ENCODE measurements at places on chromosomes 6 and 20.

- no peak for DNase-seq
These were observed 166.5 kb downstream of the GMDS start for GRCh38 chr6:2078888-2079287.

DNA sequence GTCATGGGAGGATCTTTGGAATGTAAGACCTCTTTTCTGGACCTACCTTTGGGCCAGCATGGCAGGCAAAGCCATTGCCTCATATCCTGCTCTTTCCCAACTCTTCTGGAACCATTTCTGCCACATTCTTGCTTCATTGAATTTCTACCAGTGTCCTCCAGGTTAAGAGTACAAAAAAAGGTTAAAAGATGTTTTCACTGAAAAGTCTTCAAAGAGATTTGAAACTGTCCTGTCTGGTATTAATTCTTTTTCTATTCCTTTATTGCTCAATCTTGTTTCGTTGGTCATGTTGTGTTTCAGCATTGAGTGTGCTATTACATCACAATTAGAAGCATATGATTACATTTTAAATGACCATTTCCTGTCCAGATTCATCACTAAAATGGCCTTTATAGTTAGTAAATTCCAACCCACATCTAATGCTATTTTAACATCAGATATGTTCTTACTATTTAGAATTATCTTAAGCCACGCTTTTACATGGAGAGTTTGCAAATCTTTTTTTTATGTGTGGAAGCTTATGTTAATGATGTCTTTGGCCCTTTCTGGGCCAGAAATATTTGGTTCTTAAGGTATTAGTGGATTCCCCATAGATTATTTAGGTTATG lies 450.9 kb downstream of the GJA1 start:
- DNase-seq: no peak

DNA sequence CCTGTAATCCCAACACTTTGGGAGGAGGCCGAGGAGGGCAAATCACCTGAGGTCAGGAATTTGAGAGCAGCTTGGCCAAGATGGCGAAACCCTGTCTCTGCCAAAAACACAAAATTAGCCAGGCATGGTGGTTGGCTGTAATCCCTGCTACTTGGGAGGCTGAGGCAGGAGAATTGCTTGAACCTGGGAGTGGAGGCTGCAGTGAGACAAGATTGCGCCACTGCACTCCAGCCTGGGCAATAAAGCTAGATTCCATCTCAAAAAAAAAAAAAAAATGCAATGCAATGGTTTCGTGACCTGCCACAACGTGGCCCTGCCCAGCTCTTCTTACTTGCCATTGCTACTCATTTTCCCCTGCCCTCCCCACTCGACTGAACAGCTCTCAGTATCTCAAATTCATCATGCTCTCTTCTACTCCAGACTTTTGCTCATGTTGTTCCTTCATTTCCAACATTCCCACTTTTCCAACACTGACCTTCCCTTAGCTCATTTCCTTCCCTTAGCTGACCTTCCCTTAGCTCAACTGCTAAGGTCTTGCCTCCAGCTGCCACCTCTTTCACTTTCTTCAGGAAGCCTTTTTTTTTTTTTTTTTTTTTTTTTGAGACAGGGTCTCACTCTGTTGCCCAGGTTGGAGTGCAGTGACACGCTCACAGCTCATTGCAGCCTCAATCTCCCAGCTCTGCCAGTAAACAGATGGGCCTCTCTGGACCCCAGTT lies 2.1 kb upstream of the MTHFD1L start:
- DNase-seq: no peak

DNA sequence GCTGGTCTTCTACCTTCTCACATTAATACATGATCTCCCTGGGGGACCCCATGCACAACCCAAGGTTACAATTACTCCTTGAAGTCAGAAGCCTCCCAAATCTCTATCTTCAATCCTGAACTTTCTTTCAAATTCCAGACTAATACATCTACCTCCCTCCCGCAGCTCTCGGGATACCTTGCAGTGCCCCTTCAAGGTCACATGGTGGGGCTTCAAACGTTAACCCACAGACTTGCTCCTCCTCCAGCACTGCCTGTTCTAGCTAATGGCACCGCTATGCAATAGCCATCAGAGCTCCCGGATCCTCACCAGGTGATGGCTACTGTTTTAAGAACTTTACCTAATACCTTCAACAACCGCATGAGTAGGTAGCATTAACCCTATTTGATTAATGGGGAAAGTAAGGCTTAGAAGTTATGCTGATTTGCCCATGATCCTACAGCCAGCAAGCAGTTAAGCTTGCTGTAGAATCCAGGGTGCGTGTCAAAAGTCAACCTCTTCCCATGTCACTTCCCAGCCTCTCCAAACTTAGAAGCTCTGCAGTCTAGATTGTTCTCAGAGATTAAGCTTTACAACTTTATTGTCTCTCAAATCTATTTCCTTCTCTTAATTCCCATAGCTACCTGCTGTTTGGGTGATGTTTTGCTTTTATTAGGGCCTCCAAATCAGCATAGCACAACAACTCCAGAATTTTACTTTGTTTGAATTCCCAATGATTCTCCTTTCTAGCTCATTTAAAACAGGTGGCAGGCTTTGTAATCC lies 44.7 kb downstream of the PLAGL1 start:
- no peak for DNase-seq

GRCh38 chr20:56945057-56945456 lies 316.0 kb downstream of the TFAP2C start:
- DNase-seq: no peak

DNA sequence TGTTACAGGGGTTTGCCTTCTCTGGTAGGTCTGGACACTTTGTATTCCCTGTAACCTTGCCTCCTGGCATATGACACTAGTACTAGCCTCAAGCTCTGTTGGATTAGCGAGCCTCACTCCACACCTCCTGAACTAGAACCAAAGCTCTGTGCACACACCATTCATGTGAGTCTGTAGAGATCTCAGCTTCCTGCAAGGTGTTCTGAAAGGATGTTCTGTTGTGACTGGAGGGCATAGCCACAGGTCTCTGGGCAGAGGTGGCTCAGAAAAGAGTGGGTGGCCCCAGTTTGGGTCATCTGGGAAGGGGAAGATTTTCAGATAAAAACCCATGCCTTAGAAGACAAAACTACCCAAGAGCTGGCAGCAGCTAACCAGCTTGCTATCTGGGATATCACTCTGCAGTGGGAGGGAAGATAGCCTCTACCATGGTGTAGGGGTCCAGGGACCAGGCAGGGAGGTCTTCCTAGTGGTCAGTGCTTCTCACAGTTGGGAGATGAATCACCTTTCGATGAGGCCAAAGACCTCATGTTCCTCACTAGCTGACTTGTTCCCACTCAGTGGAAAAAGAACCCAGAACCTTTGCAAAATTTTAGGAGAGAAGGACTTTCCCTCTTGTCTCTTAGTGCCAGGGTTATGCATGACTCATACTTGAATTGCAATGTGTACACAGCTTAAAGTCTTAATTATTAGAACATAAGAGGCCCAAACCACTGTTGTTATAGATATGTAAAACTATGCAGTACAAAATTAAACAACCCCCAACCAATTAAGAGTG lies 41.4 kb downstream of the HLA-F start:
- DNase-seq: no peak

- no peak for DNase-seq
These were observed 43.0 kb downstream of the CBFA2T2 start for GRCh38 chr20:33532753-33533459.

DNA sequence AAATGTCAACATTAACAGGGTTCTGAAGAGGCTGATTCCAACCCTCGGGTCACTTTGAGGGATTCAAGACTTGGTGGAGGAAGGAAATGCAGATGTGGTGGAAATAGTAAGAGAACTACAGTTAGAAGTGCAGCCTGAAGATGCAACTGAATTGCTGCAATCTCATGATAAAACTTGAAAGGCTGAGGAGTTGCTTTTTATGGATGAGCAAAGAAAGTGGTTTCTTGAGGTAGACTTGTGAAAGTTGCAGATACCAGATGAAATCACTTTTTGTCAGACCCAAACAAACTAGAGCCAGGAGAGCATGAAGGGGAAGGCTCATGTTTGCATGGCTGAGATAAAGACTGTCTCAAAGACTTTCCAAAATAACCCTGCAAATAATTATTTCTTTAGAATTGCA lies 16.2 kb downstream of the ANKRD6 start:
- no peak for DNase-seq

DNA sequence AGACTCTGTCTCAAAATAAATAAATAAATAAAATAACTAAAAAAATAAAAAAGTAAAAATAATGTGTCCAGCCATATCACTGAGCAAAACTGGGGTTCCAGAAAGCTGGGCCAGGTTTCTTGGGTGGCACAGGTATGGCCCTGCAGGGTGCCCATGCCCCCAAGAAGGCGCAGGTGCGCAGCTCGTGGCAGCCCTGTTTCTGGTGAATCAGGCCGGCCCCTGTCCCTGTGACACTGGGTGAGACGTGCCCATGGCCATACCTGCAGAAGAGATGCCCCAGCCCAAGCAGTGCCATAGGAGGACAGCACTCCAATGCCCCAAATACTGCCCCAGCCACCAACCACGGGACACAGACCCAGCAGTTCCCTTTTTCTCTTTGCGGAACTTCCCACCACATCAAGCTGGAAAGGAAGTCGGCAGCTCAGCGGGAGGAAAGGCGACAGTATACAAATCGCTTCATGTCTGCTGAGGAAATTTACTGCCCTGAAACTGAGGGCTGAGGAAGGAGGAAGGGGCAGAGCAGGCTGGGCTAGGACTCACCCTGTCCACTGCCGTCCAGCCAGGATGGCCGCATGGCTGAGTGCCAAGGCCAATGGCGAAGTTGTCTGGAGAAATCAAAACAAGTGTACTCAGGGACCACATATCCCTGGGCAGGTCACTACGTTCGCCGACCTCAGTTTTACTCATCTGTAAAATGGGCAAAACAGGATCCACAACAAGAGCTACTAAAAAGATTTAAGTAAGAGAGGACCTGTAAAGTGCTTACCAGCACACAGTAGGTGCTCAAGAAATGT lies 55.4 kb downstream of the PREX1 start:
- no peak for DNase-seq

- DNase-seq: no peak
These were observed 114.0 kb upstream of the NEDD9 start for GRCh38 chr6:11346516-11346915.

DNA sequence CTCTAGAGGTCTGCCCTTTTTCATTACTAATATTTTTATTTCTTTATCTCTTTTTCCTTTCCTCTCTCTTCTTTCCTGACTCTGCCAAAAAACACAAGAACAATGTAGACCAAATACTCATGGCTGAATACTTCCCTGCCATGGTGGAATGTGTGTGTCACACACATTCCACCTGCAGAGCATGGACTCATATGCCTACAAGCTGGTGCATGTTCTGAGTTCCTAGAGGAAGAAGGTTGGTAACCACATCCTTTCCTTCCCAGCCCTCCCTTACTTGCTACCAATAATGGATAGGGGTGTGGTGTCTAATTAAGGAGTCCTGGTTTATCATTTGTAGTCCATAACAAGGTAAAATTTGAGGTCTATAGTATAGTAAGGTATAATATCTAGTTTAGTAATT lies 15.2 kb upstream of the CST9L start:
- DNase-seq: no peak

GRCh38 chr20:1803932-1804501 lies 91.2 kb upstream of the SIRPA start:
- DNase-seq: no peak

DNA sequence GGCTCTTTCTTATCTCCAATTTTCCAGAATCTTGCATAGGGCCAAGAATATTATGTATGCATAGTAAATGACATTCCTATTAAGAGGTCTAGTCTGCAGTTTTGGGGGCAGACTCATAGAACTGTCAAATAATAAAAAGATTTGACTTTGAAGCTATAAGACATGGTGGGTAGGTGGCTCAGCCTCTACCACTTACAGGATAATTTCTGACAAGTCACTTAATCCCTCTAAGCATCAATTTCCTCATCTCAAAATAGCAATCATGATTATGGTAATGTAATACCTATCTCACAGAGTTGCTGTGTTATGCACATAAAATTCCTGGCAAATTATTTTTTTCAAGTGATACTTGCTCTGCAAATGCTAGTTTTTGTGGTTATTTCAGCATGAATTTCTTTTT lies 329.1 kb downstream of the PLCB1 start:
- DNase-seq: no peak

Measured in NCI-H1092 (cell line).